ENCODE measurements at places on chromosomes 13 and 19.
A peak's percentile ranks its signal among the peaks of the same experiment; 100 is the strongest.

- DNase-seq: peak; percentile 30
Measured at GRCh38 chr13:50124536-50125303, 109.5 kb downstream of the KCNRG start.

DNA sequence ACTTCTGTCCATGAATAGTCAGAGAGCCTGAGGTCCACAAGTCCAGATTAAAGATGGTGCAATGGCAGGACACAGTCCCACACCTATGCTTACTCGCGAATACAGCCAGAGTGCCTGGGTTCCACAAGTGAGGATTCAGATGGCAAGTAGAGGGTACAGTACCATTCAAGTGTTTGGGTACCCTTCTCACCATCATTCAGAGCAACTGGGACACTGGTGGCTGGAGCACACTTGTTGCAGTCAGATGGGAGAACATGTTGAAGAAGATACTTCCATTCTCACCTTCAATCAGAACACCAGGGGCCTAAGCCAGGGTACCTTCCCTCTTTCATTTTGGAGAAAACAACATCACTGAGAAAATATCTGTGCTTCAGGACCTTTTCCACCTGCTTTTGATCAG, 43.7 kb upstream of the ZNF599 start:
- DNase-seq: no peak

GRCh38 chr13:21813110-21813509, 142.2 kb downstream of the FGF9 start:
- no peak for DNase-seq

DNA sequence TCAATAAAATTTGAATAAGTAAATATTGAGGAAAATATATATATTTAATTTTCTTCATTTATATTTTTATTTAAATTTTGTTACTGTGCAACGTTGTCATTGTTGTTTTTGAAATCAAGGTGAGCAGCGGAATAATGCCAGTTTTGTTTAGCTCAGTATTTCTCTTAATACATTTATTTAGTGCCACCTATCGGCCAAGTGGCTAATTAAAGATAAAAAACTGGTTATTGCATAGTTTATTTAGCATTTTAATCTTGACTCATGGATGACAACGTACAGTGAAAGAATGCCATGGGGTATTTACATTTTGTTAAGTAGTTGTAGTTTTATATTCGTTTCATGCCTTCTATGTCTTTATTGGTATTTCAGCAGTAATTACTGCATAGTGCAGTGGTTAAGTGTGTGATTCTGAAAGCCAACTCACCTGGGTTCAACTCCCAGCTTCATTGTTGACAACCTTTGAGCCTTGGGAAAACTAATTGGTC, 265.9 kb downstream of the MYO16 start:
- no peak for DNase-seq

GRCh38 chr19:35398570-35398969, 27.7 kb downstream of the GPR42 start:
- no peak for DNase-seq

GRCh38 chr13:23856008-23856750, 33.0 kb downstream of the MIPEP start:
- DNase-seq: no peak

GRCh38 chr13:111981446-111982165, 85.3 kb upstream of the SOX1 start:
- no peak for DNase-seq

DNA sequence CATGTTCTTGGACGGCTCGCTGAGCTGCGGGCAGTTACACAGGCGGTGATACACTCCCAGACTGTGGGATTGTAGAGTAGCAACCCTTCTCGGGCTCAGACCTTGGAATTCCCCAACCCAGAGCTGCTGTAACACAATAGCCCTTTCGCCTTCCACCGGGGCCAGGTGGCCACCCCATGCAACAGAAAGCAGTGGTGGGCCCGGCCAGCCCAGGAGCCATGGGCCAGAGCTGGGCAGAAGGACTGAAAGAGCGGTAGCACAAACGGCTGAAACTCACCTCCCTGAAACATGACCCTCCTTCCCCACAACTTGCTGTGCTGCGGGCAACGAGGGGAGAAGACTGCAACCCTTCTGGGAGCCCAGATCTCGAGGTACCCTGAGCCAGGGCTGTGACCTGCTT, 429.0 kb downstream of the SLITRK1 start:
- DNase-seq: no peak

DNA sequence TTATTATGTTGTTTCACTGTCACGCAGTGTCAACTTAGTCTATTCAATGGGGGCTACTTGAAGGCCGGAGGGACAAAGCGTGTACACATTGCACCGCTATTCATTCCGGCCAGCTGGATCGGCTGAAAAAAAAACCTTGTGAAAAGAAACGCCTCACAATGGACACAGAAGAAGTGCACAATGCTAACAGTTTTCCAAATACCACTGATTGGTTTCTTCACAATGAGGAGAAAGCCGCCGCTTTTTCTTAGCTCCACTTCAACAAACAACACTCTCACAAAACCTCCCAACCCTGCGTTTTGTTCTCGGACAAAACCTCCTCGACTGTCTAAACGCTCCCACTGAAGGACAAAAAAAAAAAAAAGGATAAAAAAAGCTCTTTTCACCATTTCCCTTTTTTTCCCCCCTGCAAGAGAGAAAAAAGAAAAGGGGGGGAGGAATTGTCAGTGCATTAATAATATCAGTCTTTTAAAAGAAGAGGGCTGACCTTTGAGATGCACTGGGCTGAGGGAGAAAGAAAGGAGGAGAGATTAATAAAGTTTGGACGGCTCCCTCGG, 5.4 kb downstream of the SOX21 start:
- no peak for DNase-seq

DNA sequence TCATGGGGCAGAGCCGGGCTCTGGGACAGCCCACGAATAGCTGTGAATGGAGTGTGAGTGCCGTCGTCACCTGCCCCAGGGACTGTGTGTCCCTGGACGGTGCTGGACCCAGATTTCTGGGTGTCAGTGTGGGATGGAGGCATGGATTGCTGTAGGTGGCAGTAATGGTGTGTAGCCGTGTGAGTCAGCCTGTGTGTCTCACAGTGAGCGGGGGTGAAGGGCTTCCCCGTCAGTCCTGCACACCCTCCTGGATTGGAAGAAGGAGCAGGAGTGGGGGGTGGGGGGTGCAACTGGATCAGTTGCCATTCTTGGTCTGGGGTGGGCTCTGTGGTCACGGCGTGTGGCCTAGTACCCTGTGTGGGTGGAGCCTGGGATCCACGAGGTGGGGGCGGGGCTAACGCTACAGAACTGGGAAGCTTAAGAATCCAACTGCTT, 6.5 kb upstream of the LTBP4 start:
- no peak for DNase-seq

- no peak for DNase-seq
Measured at GRCh38 chr19:9306443-9306842, 3.2 kb downstream of the ZNF699 start.

DNA sequence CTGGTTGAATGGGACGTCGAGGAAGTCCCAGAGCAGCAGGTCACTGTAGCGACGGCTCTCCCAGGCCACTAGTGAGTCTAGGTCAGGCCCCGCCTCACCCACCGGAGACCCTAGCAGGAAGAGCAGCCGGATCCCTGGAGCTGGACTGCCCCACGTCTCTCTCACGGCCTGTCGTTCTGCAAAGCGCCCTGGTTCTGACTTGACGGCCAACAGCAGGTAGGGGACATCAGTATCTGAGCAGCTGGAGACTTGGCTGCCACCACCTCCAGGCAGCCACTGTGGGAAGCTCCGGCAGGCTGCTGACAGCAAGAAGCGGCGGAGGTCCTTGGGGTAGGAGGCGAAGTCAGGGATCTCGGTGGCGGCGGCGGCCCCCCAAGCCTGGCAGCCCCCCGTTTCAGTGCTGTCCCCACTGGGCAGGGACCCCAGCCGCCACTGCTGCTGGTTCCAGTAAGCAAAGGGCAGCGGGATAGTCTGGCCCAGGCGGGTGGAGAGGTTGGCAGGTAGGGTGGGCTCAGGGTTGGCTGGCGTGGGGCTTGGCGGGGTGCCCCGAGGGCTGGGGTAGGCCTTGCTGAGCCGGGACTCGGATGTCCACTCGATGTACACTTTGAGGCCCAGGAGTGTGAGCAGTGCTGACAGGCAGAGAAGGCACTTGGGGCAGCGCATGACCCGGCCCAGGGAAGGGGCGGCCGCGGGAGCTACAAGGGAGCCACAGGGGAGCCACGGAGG, 895 bp downstream of the B3GNT8 start:
- no peak for DNase-seq

DNA sequence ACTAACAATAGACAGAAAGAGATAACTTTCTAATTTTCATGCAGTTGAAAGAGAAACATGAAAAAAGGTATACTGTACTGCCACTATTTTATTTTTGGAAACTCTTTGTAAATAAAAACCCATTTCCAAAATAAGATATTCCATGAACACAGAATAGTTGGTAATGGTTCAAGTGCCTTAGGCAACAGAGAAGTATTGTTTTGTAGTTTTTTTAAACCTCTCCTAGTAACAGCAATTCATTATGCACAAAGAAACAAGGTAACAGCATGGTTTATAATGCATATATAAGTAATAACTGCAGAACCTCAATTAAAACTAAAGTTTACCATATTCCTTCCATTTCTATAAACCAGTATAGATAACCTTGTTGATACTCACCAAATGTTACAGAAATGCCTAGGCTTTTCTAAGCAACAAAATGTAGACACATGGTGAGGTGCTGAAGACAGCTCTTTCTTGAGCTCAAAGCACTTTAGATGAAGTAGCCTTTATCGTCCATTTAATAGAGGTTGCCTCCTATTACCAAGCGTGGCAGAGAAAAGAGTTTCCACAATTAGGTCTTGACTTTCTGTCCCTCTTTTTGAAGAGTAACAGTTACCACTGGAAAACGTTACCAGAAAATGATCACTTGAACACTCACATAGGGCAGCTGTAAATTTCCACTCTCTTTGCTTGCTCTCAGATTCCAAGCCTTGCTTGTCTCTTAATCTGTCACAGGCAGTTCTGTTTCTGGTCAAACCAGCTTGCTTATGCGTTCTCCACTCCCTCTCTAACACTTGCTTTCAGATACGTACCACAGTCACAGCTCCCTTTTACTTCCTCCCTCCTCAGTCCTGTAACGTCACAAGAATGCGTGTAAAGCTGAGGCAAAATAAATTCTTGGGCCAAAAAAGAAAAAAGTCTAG, 42.9 kb downstream of the CAB39L start:
- DNase-seq: peak; percentile 6

GRCh38 chr13:35470671-35471661, 5.5 kb downstream of the MAB21L1 start:
- no peak for DNase-seq

DNA sequence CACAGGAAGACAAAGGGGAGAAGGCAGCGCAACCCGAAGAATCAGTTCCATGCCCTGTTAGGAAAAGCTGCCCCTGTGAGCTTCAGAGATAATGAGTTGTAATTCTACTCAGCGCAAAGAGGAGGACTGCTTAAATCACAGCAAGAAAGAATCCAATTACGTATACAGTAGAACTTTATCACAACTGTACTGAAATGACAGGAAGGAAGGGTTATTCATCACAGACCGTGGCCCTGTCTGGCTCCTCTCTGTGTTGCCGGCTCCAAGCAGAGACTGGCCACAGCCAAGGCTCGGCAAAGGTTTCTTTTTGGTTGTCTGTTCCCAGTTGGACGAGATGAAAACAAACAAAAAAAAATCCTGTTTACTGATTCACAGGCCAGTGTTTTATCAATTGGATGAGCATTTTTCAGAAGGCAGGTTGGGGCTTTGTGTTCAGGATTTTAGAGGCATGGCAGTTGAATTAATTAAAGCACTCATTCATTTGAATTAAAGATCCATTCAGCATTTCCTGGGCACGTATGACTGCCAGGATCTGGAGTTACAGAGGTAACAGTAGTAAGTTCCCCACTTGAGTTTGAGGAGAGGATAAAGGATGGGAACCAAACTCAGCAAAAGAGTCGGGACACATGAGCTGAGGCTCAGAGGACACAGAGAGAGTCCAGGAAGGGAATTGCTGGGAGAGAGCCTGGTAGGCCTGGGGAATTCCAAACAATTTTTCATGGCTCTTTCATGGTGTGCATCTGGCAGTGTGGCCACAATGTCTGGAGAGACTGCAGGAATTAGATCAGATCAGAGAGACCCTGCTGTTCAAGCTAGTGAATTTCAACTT, 341.0 kb downstream of the DNAJC15 start:
- DNase-seq: no peak

GRCh38 chr19:51600940-51601580, 29.1 kb downstream of the SIGLEC5 start:
- DNase-seq: no peak

GRCh38 chr13:113975416-113975815, 1.5 kb upstream of the C13orf46 start:
- DNase-seq: no peak

GRCh38 chr19:32171719-32172151, 173.7 kb upstream of the ZNF507 start:
- no peak for DNase-seq

DNA sequence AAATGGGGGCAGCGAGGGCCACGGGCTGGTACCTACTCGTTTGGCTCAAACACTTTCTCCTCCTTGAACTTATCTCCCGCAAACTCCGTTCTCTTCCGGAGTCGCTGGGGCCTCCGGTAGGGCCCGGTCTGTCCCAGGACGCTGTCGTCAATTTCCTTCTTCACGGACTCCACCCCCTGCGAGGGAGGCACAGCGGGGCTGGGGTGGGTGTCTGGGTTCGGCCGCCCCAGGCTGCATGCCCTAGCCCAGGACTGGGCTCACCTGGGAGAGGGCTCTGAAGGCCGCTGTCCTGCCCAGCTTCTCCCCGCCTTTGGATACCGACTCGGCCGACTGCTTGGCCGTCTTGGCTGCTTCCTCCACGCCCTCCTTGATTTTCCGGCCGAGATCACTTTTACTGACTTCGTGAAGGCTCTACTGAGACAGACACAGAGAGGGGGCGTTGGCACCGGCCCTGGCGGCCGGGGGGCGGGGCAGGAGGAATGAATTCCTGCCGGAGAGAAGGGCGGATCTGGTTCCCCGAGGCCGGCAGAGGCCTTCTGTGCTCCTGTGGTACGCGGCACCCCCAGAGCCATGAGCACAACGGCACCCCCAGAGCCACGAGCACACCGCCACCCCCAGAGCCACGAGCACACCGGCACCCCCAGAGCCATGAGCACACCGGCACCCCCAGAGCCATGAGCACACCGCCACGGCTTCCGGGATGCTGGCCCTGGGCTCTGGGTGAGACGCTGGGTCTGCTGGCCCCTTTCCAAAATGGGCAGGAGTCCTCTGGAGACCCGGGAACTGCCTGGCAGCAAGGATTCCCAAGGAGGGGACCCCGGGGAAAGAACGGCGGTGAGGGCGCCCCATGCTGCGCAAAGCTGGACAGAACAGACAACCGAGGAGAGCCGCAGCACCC, 8.1 kb upstream of the CTXN1 start:
- no peak for DNase-seq

- no peak for DNase-seq
Measured at GRCh38 chr19:55000761-55001160, 34.6 kb downstream of the NLRP2 start.

DNA sequence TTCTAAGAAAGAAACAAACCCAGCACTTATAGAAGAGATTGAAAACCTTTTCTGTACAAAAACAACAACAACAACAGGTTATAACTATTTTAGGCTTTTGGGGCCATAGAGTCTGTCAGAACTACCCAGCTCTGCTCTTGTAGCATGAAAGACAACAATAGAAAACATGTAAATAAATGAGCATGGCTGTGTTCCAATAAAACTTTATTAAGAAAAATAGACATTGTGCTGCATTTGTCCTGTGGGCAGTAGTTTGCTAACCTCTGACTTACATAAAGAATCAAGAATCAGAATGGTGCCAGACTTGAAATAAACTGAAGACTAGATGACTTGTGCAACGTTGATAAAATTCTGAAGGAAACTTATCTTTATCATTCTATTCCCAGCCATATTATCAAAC, 617.5 kb downstream of the DIAPH3 start:
- DNase-seq: no peak

- DNase-seq: no peak
Measured at GRCh38 chr19:43584484-43584883, 8.9 kb downstream of the PINLYP start.

Measured in frontal cortex (tissue), 4 donors.